ENCODE measurements at places on chromosomes 13 and 19.

GRCh38 chr13:25977216-25977615 is 74.6 kb downstream of the SHISA2 start:
- DNase-seq, result no peak

GRCh38 chr13:33787051-33787591 is 30.8 kb upstream of the RFC3 start:
- no peak for DNase-seq

DNA sequence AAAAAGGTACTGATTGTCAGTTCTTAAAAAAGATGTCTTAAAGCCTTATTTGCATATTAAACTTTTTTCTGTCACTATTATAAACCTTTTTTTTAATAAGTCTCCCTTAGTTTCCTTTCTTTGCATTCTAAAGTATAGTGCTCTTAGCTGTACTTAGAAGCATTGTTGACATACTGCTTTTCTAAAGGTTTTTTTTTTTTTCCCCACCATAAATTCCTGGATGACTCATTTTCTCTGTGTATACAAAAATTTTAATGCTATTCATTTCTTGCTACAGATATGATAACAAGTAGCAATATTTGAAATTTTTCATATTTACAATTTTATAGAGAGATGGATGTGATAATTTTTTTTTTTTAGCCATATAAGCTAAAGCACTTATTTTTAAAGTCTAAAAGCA is 43.5 kb downstream of the METTL21C start:
- DNase-seq, result no peak

- no peak for DNase-seq
Observed at GRCh38 chr13:50847501-50847900, 4.0 kb upstream of the DLEU7 start.

- DNase-seq, result no peak
Observed at GRCh38 chr13:111278743-111279652, 41.4 kb upstream of the TEX29 start.

DNA sequence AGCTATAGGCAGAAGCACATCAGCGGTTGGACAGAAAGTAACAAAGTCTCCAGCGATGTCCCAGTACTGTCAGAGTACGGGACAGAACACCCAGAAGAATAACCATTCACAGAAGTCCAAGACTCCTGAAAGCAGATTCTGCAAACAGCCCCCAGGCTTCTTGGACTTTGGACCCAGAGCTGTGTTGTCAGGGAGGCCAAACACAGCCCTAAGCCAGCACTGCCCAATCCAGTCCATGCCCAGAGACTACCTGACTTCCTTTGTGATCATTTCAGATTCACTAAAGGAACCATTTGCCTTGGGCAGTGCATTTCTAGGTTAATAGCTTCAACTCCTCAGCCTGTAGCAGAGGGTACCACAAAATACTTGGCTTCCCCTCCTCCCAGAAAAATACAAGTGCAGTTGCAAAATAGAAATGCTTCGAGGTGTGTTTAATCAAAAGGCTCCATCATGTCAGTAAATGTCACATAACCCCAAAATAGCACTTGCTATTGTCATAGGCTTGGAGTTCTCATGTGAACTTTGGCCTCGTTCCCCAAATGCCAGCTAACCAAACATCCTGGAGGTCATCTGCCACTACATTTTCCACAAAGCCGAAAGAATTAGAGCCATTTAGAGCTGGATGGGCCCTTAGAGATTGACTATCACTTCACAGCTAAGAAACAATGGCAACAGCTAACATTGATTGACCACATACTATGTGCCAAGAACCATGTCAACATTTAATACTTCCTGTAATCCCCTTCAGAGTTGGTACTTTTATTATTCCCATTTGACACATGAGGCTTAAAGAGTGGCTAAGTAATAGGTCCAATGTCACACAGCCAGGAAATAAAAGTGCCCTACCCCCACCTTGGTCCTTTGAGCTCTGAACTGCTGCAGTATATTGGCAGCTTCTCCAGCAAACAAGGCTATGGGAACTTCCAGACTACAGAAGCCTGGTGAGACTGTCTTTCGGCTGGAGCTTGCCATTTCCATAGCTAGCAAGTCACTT is 329.9 kb downstream of the FOXO1 start:
- no peak for DNase-seq

- DNase-seq, result no peak
Observed at GRCh38 chr13:20074966-20075365, 85.9 kb downstream of the GJA3 start.

- no peak for DNase-seq
Observed at GRCh38 chr13:45205124-45205523, 4.3 kb upstream of the KCTD4 start.

DNA sequence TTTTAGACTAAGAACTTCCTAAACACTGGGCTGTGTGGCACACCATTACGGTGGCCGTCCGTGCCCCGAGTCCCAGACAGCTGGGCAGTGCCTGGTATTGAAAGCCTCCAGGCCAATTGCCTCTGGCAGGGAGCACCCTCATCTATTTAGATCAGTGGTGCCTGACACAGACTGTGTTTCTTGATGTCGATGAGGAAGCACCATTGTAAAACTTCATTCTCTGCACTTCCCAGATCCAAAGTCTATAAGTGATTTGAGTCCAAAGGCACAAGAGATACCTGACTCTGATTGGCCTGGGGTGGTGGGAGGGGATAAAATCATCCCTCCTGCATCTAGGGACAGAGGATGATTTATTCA is 8.5 kb upstream of the STK24 start:
- no peak for DNase-seq

- DNase-seq, result no peak
Observed at GRCh38 chr13:110293037-110293436, 13.9 kb downstream of the COL4A1 start.

Measured in NCI-H2171 (cell line).